COR-L47 (cell line): ENCODE measurements at places on chromosomes 11 and 22.
A peak's percentile ranks its signal among the peaks of the same experiment; 100 is the strongest.

- DNase-seq = no peak
Measured at GRCh38 chr22:42300259-42301076, 30.0 kb upstream of the TCF20 start.

- DNase-seq = no peak
Measured at GRCh38 chr22:24410110-24410856, 17.1 kb upstream of the ADORA2A start.

GRCh38 chr11:44351898-44352498 is 42.1 kb upstream of the ALX4 start:
- no peak for DNase-seq

DNA sequence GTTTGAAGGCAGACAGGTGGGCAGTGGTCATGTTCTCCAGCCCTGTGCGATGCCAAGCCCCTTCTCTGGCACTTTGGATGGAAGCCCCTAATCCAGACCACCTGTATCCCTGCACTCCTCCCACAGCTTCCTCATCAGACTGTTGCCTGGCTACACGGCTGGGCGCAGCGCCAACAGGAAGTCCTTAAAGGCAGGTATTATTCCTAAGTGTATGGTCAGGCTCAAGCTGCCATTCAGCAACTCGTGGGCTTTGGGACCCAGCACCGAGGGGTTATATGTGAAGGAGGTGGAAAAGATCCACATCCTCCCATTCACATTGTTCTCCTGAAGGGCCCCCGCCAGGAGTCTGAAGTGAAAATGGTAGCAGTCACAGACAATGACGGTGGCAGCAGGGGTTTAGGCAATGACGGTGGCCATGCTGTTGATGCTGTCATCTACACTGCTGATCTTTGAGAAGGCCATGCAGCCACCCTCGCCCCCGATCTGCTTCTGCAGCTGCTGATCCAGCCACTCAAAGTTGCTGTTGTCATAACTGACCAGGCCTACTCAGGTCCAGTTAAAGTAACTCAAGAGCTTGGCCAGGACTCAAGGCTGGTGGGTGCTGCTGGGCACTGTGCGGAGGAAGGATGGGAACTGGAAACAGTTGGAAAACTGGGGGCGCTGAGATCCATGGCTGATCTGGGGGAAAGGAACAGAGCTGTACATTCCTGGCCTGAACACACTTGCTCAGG is 27.7 kb downstream of the OR6Q1 start:
- peak; percentile 35 for DNase-seq

DNA sequence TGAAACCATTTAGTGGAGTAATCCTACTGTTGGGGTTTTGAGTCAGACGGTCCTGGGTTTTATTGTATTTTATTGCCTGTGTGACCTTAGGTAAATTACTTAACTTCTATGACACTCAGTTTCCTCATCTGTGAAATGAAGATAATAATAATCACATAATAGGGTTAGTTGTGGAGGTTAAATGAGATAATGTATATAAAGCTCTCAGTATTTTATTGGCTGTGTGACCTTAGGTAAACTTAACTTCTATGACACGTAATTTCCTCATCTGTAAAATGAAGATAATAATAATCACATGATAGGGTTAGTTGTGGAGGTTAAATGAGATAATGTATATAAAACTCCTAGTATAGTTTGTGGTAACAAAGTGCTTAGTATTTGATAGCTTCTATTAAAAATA is 13.2 kb downstream of the BARX2 start:
- no peak for DNase-seq

GRCh38 chr11:105033343-105033742 is 1.6 kb downstream of the CASP1 start:
- no peak for DNase-seq

DNA sequence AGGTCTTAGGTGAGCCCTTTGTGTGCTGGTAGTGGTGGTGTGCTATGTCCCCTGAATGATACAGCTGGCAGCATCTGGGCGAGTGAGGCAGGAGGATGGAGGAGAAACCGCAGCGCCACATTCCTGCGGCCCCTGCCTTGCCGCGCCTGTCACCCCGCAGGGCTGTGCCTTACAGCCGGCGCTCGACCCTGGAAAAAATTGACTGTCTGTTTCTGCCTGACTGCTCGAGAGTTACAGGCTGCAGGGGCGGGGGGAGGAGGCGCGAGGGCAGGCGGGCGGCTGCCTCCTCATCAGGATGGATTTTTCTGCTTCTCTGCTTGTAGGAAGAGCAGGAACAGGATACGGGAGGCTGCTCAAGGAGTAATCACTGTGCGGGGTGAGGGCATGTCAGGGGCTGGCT is 443.4 kb downstream of the MIAT start:
- no peak for DNase-seq

GRCh38 chr11:2990617-2991451 is 1.3 kb downstream of the NAP1L4 start:
- DNase-seq = no peak

DNA sequence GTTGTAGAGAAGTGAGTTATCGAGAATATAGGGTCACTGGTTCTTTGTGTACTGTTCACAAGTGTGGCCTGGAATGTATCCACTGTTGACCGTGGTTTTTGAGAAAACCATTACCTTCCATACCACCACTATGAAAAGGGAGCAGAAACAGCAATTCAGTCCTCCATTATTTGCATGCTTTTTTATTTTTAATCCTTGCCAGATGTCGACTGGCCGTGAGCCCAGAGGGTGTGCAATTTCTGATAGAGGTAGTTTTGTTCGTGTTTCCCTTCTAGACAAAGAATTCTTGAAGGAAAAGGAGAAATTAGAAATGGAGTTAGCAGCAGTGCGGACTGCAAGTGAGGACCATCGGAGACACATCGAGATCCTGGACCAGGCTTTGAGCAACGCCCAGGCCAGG is 81.7 kb downstream of the AMOTL1 start:
- no peak for DNase-seq

DNA sequence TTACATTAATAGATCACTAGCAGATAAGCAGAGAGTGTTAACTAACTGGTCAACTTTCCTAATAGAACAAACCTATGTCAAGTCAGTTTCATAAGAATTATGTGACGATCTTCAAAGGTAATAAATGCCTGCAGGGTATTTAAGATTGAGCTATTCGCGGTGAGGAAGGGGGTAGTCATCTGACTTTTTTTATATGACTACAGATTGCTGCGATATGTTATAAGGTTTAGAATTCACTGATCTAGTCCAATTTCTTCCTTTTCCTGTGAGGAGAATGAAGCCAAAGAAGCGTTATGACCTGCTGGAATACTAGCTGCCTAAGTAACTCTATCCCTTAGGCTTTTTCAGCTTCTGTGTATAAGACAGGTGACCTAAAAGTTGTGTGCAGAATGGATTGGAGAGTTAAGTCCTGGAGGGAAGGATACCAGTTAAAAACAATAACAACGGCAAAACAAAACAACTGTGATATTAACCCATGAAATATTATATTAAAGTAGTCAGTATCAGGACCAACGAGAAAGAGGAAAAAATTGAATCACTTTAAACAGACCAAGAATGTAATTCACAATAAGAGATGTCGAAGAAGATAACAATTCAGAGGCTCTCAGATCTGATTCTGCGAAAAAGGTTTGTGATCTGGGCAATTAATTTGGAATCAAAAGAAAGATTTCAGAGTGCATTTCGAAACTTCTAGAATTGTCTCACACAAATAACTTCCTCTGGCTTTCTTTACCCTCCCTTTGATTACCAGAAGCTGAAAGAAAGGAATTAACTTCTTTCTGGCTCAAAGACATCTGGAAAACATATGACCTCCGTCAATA is 630 bp downstream of the CASP4 start:
- no peak for DNase-seq

GRCh38 chr11:15112131-15112541 is 2.6 kb upstream of the INSC start:
- DNase-seq = no peak

- no peak for DNase-seq
Measured at GRCh38 chr11:57467508-57468157, 7.3 kb downstream of the RTN4RL2 start.

DNA sequence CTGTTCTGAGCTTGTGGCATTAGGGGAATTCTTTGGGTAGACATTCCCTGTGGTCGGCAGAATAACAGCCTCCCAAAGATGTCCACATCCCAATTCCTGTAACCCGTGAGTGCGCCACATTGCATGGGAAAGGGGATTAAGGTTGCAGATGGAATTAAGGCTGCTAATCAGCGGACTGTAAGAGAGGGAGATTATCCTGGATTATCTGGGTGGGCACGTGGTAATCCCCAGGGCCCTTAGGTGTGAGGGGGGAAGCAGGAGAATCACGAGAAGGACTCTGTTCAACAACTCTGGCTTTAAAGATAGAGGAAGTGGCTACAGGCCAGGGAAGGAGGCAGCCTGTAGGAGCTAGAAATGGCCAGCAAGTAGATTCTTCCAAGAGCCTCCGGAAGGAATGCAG is 16.0 kb downstream of the CACNG2 start:
- DNase-seq = no peak

GRCh38 chr22:19819911-19820879 is 34.5 kb downstream of the GNB1L start:
- no peak for DNase-seq

DNA sequence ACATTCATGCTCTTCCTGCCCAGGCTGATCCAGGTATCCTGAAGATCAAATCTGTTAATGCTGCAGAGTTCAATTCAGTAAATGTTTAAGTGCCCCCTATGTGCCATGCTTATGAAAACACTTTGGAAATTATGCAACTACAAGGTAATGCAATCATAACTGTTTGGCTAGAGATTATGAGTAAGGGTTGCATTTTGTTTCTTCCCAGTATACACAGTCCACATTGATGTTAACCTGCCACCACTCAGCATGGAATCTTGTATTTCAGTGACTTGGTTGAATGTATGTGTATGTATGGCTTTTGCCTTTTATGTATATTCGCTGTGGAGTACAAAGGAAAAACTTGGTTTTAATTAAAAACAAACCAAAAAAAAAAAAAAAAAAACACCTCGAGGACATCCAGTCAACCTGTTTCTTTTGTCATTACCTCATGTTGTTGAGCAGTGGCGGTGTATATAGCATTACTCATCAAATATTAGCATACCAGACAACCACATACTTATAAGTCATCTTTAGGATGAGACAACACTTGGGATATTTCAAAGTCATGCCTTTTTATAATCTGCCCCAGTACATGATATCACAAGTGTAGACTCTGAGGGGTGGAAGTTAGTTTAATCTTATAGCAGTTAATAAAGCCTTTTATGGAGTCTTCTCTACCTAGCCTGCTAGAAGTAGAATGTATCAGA is 86.1 kb upstream of the HORMAD2 start:
- DNase-seq = peak; percentile 1

DNA sequence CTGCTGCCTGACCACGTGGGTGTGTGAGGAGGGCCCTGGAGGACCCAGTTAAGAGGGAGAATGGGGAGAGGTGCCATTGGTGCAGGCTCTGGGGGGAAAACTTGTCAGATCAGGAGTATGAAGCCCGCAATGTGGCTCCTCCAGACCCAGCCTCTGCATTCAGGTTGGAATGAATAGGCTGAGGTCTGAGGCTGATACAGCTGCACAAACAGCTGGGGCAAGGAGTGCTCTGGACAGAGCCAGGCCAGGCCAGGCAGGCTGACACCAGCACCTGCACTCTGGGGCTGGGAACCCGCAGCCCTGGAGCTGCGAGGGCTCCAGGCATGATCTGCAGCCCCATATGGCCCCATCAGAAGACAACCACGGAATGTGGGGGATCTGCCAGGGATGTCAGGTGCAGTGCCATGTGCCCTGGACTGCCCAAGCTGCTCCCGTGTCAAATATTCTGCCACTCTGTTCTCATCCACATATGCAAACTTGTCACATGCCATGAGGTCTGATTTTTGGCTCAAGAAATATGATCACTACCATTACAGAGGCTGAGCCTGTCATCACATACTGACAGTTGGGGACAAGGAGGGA is 27.2 kb upstream of the KCNJ11 start:
- DNase-seq = no peak

DNA sequence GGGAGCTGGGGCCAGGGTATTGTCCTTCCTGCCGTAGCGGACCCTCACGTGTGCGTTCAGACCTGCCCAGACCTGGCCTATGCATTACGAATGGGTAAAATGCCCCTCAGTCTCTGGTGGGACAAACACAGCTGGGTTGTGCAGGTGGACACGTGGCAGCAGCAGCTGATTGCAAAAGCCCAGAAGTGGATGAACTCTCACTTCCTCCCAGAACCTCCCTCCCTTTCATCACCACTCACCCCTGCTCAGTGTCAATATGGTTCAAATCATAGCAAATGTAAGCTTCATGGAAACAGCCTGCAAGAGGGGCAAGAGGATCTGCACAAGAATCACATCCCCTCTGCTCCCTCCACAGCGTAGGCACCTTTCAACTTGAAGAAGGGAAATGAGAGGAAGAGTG is 352.1 kb downstream of the OPCML start:
- DNase-seq = no peak

DNA sequence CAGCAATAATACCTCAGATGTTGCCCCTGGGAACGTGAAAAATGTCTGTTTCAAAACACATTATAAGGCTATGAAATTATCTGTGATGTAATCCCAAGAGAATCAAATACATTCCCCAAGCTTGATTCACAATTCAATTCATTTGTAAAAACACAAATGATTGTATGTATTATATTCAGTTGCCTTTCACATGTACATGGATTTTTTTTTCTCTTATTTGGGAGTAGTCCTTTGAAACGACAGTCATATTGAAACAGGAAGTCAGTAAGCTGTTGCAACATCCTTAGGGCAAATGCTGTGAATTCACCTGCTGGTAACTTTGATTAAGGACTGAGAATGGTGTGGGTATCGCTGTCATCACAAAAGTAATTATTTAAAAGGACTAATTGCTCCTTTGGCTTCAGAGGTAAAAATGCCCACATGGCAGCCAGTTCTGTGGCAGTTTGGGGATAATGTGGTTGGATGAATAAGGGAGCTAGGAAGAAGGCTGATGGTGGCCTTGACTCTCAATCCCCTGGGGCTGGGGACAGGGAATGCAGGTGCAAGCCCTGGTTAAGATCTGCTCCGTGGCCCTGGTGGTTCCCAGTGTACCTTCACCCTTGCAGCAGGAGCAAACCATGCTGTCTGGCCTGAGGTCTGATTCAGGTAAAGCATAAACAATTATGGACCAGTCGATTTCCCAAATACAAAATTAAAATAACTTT is 13.2 kb downstream of the EHF start:
- no peak for DNase-seq

GRCh38 chr11:121090145-121090721 is 10.8 kb upstream of the TECTA start:
- DNase-seq = no peak

GRCh38 chr11:67705264-67705663 is 30.8 kb upstream of the ALDH3B2 start:
- DNase-seq = no peak

- no peak for DNase-seq
Measured at GRCh38 chr11:9787981-9788521, 124.2 kb downstream of the SWAP70 start.

DNA sequence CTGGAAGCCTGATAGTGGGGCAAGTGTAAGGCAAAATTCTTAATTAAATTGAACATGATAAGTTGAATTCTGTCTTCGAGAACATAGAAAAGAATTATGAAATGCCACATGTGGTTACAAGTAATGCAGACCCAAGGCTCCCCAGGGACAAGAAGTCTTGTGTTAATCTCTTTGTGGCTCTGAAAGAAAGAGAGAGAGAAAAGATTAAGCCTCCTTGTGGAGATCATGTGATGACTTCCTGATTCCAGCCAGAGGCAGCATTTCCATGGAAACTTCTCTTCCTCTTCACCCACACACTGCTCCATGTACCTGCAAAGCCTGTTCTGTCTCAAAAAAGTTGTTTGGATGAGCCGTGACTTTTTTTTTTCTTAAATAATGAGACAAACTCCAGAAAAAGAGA is 1.9 kb upstream of the TYR start:
- no peak for DNase-seq
